Germinal center (tissue), 1 donor: ENCODE measurements at places on chromosomes 5 and 9.
A peak's percentile ranks its signal among the peaks of the same experiment; 100 is the strongest.

- DNase-seq, result no peak
These were observed 68.9 kb downstream of the PTCH1 start for GRCh38 chr9:95447660-95448420.

DNA sequence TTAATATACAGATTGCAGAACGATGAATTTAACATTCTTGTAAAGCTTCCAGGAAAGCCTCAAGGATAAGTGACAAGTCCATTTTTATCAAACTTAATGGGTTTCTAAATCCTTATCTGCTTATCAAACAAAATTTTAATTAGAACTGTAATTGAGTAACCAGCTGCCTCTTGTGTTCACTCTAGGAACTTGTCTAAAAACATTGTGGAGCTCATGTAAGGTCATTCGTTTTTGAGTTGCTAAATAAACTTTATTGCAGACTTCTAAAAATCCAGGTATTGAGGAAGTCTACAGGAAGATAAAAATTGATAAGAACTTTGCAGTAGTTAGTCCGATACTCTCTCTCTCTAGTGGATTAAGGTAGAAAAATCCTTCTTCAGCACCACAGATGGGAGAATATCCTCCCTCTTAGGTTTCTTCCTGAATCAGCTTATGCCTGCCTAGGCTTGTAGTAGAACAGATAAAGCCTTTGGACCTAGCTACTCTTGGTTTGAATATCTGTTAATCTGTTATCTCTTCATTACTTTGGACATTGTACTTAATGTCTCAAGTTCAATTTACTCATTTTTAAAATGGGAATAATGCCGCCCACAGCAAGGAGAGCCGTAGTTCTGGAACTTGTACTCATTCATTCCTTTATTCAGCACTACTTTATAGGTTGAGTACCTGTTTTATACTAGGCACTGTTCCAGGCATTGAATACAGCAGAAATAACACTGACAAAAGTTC lies 60.0 kb upstream of the DHFR start:
- no peak for DNase-seq

DNA sequence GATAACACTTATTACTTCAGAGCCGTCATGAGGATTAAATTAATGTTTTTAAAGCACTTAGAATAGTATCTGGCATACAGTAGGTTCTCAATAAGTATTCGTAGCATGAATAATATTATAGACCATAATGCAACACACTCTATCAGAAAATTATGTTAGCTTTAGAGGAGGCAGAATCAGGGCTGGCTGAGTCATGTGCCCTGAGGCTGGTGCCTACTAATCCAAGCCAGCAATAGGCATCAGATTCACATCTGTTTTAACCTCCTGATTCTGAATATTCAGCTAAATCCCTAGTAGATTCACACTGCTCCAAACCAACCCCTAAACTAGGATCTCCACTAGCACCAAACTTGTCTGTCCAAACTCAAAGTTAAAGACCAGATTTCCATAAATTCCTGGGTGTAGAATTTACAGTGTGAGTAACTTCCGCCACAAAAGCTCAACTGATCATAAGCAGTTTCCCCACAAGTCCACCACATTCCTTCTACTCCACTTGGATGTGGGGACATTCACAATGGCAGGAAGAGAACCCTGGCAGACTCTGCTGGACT lies 170.0 kb upstream of the DAPK1 start:
- no peak for DNase-seq

GRCh38 chr9:124342776-124343485 lies 72.3 kb downstream of the PSMB7 start:
- DNase-seq, result no peak

- no peak for DNase-seq
These were observed 205.7 kb upstream of the RIOK2 start for GRCh38 chr5:97388794-97389193.

DNA sequence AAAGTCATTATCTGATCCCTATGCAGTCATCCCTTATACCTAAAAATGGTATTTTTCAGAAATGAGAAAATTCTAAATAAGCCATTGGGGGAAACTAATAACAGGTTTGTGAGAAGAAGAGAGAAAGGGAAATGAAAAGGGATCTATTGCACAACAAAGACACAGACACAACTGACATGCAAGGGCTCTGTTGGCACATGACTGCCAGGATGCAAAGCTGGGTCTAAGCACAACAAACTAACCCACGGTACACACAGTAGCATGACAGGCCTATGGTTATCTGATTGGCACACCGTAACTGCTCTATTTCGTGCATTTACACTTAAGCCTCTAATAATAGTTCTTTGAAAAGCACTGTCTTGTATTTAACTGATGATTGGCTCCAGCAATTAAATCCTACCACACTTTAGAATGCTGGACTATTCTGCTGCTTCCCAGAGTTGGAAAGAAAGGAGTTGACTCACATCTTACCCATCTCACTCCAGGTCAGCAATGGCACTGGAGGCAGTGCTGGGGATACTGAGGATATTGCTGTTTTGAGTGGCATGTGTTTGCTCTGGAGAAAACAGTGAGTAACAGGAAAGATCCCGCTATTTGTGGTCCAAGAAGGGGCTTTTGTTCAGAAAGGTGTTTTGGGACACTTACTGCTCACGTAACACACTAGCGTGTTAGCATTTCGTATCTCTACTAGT lies 328.3 kb downstream of the GLIS3 start:
- DNase-seq, result no peak

DNA sequence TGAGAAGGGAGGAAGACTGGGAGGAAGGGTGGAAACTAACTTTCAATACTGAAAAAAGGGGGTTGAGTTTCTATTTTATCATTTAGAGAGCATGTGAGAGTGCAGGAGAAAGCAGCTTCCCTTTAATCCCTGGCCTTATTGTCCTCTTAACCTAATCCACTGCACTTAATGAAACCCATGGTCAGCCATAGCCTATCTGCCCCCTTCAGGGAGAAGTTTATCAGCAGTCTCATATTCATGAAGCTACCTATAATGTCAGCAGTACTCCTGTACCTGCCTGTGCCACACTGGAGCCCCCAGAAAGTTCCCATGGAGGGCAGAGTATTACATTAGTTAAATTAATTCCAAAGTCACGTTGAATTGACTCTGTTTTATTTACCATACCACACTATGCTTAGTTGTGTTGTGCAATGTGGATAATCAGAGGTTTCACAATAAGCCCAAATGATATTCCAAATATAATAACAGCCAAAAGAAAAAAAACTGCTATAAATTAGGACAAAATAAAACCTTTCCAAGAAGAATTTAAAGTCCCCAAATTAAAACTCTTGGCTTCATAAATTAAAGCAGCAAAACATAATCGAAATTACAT lies 62.9 kb downstream of the MUSK start:
- no peak for DNase-seq

- peak; percentile 49 for DNase-seq
These were observed 34.2 kb upstream of the MIER3 start for GRCh38 chr5:56985936-56986625.

GRCh38 chr9:102950346-102950745 lies 44.8 kb upstream of the CYLC2 start:
- no peak for DNase-seq
